Stimulated activated CD8-positive, alpha-beta memory T cell treated with anti-CD3 and anti-CD28 coated beads, Interleukin-7, amount 100 ng/mL, for 24 hours (primary cell): ENCODE measurements at places on chromosomes 7 and 10.

GRCh38 chr7:74606101-74606908 is 51.2 kb upstream of the GTF2I start:
- no peak for DNase-seq

DNA sequence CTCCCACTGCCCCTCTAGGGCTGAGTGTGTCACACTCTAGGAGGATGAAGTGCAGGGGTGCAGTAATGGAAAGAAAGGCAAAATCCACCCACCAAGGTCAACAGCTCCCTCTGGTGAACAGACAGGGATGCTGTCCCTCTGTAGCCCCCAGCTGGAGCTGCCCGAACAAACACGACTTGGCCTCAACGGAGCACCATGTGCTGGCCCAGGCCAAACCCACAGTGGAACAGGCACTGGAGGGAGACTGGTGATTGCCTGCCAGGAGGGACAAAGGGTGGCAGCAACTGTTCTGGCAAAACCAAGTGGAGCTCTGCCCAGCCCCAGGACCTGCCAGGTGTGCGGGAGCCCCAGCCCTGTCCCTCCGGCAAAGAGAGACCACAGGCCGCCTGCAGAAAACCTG is 20.7 kb downstream of the PDIA4 start:
- no peak for DNase-seq

DNA sequence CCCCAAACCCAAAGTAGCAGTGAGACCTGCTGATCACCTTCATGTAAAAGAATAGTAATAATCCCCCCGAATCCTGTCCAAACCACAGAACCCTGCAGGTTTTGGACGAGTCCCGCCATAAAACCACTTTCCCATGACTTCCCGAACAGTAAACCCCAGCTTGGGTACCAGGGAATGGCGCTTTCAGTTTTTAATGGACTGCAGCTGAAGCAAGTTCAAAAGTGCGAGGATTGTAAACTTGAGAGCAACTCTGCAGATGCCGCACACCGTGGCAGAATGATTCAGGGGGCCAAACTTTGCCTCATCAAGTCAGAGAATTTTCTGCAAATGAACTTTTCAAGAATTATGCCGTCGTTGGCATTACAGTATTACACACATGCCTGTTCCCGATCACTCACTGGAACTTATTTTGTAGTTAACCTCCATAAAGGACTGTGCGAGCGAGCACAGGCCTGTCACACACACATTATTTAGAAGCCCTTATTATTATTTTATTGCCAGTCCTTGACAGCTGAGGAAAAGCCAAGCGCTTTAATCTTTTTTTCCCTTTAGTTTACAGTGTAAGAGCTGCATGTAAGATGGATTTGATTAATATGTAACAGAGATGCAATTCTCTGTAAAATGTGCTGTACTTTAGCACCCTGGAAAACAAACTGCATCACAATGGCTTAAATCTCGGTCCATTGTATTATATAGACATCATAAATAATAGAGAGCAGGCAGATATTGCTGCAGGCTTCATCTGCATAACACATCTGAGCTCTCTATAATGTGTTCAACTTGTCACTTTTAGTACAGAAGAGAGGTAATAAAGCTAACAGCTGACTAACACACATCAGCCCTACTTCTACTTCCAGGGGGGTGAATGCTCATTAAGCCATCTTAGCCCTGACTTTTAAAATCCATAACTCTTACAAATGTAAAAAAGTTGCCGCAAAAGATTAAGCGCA is 493.5 kb upstream of the GALNT17 start:
- DNase-seq: no peak

DNA sequence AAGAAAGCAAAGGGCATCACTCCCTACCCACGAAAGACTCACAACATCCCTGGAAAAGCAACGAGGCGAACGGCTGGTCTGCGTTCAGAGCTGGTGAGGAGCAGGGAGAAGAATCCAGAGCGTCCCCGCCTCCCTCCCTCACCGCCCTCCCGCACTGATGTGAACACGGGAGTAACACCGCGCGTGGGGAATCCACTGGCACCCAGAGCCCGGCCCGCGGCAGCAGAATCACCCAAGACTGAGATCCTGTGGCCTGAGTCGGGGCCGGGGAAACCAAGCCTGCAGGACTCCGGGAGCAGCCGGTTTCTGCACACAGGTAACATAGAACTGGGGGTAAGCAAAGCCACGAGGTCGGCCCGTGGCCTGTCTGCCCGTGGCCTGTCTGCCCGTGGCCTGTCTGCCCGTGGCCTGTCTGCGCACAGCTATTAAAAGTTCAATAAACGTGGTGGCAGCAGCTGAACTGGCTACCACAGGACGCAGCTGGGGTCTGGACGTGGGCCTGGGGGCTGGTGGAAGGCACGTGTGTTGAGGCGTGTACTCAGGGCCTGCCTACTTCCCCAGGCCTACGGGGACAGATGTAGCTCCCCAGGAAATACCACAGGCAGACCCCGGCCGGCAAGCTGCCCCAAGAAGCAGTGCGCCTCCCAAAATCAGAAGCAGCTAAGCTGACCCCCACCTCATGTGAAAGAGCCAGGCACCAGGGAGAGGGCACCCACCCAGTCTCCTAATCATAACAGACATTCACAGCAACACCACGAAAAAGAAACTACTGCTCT is 23.0 kb downstream of the DIP2C start:
- DNase-seq: no peak

GRCh38 chr7:151008511-151009323 is 15.6 kb downstream of the ATG9B start:
- DNase-seq: peak; percentile 68

DNA sequence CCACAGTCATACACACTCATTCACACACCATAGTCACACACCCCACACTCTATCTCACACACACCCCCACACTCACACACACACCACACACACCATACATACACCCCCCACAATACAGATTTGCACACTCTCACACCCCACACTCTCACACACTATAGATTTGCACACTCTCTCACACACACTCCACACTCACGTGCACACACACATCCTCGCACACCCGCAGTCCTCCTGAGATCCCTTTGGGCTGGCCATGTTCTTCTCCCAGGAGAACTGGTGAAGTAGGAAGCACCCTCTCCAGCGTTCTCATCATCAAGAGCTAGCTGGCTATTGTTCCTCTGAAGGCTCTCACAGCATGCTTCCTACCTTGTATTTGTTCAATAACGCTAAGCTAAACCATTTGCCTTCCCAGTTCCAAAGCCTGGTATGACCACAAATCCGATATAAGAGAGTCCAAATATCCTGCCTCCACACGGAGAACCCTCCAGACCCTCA is 86.2 kb downstream of the HECW1 start:
- no peak for DNase-seq

- DNase-seq: no peak
These were observed 4.8 kb upstream of the ADRB1 start for GRCh38 chr10:114038819-114039218.

DNA sequence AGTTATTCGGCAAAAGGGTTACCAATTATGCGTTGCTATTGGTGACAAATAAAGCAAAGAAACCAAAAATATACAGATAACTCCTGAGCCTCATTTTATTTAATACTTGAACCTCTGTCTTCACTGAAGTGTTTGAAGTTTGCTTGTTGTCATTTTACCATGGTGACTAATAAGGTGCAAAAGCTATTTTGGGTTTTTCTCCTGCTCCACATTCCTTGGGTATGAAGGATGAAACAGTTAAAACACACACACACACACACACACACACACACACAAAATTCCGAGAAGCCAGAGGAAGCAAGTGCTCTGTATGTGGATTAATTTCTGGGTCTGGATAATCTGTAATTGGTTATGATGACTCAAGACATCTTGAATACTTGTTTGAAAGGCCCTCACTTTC is 246.5 kb downstream of the COBL start:
- no peak for DNase-seq

- no peak for DNase-seq
These were observed 729.9 kb downstream of the ZWINT start for GRCh38 chr10:55631071-55631654.
